ENCODE measurements at places on chromosomes 11 and 22.

- no peak for DNase-seq
Observed at GRCh38 chr22:19713245-19713644, 1.1 kb upstream of the SEPTIN5 start.

DNA sequence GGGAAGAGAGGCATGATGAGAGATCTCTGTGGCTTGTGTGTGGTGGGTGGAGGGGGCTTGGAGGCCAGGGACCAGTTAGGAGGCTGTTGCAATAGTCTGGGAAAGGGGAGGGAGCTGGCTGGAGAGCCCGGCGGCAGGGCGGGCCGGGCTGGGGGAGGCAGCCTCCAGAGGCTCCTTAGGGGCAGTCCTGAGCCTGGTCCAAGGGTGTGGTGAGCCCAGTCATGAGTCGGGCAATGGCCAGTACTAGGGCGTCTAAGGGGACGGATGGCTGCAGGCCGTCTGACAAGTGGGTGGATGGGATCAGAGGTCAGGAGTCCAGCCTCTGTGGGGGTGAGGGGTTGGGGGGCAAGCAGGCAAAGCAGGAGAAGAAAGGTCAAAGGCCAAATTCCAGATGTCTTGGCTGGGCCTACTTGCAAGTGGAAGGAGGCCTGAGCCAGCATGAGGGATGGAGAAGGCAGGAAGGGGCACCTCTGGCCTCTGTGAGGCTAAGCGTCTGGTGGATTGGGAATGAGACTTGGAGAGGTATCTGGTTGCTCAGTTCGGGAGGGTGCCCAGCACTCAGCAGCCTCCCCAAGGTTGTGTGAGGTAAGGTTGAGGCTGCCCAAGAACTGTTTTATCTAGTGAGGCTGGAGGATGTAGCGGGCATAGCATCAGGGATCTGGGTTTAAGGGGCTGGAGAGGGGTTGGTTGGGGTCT lies 6.0 kb upstream of the CD248 start:
- DNase-seq: no peak

DNA sequence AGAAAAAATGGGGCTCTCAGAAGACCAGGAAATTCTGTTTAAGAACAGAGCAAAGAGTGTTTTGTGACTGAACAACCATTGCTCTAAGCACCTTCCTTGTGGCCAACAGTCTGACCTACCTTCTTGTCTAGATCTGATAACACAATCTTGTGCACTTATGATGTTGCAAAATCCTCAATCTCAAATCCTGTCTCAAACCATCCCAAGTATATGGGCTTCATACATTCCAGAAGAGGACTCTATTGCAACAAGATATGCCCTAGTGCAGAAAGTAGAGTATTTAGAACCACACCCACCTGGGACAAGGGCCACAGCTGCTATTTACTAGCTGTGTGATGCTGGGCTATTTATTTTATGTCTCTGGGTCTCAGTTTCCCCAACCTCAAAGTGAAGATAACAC lies 27.1 kb downstream of the RASSF10 start:
- no peak for DNase-seq

DNA sequence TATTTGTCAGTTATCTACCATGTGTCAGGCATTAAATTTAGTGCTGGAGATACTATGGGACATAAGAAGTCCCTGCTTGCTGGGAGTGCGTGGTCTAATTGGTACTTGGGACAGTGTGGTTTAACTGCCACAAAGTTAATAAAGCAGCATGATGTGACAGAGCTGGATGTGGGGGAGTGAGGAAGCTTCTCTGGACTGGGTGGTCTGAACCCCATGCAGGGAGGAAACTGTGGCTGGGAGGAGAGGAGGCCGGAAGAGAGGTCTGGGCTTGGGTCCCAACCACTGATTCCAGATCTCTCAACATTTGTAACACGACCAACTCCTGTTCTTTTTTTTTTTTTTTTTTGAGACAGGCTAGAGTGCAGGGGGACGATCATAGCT lies 37.1 kb downstream of the ST3GAL4 start:
- peak; percentile 17 for DNase-seq

DNA sequence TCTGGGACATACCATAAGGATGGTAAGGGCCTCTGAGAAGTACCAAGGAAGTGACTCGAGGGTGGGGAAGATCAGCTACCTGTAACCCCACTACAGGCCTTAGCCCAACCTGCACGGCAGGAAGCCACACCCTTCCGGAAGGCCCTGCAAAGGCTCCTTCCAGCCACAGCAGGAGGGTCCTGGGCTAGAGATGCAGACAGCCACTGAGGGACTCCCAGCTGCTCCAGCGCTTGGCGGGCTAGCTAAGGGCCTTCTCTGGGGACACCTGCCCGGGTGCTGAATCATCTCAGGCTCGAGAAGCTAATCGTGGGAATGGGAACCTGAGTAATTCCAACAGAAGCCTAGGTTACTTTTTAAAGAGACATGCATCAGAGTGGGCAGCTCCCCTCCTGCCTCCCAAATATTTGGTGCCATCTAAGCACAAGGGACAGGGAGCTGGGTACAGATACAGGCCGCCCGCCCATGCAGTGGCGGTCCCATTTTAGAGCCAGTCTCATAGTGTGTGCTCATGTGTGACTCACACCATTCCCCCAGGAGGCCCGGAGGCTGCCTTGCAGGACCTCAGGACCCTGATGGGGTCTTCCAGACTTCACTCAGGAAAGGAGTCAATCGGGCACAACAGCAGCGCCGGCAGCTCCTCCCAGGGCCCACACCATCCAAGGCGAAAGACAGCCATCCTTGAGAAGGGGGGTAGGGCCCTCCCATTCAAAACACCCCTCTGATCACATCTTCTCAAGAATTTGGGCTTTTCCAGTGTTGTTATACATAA lies 8.0 kb downstream of the MYH9 start:
- DNase-seq: no peak

DNA sequence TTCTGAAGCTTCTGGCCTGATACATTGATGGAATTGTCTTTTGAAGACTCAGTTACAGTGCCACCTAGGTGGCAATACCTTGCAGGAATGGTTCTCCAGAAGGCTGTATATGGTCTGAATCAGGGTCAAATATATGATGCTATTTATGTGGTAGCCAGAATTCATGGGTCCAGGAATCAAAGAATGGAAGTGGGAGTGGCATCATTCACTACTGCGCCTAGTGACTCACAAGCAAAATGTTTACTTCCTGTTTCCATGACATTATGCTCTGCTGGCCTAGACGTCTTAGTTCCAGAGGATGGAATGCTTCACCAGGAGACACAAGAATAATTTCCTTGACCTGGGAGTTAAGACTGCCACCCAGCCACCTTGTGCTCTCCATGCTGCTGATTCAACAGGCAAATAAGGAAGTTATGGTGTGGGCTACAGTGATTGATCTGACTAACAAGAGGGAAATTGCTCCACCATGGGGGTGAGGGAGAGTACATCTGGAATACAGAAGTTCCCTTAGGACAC lies 491.8 kb downstream of the ETS1 start:
- DNase-seq: no peak

DNA sequence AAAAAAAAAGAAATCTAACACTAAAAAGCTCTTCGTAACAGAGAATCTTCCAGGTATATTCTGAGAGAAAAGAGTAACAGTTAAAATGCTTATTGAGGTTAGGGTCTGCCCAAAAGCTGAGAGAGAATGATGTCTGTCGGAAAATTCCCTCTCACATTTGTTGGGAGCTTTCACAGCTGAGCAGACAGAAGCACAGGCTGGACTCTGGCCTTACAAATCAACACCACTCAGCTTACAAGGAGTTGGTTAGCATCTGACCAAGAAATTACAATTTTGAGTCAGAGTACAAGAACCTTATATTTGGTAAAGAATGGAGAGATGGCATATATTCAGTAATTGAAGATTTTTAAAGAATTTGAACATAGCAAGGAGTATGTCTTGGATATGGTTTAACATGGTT lies 1561.0 kb upstream of the RAG2 start:
- no peak for DNase-seq

DNA sequence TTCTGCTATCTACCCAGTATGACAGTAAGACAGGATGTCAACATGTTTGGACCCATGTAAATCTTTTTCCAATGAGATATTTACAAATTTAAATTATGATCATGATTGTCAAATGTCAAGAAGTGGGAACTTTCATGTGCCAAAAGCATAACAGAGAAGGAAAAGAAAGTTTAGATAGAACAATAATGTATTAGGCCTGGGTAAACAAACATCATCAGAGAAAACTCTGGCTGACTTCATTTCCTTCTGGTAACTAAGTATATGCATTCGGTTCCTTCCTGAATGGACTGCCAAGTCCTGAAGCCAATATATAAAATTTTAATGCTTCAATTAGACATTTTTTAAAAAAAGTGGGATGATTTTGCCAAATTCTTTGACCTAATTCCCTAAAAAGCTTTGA lies 16.5 kb downstream of the RNF141 start:
- no peak for DNase-seq

DNA sequence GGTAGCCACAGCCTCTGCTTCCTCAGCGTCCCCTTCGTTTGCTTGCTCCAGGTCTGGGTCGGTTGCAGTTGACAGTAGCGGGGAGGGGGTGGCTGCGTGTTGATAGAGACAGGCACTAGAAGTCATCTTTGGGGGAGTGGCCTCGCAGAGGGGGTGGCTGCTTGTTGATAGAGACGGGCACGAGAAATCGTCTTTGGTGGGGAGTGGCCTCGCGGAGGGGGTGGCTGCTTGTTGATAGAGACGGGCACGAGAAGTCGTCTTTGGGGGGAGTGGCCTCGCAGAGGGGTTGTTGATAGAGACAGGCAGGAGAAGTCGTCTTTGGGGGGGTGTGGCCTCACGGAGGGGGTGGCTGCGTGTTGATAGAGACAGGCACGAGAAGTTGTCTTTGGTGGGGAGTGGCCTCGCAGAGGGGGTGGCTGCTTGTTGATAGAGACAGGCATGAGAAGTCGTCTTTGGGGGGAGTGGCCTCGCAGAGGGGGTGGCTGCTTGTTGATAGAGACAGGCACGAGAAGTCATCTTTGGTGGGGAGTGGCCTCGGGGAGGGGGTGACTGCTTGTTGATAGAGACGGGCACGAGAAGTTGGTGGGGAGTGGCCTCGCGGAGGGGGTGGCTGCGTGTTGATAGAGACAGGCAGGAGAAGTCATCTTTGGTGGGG lies 328.3 kb downstream of the TBC1D22A start:
- DNase-seq: no peak
